ENCODE measurements at places on chromosomes 13 and 19.

- DNase-seq: peak; percentile 83
Observed at GRCh38 chr13:99303863-99304521, 3.2 kb downstream of the GPR183 start.

GRCh38 chr19:44113784-44114390 lies 688 bp downstream of the ZNF225 start:
- DNase-seq: no peak

- DNase-seq: no peak
Observed at GRCh38 chr13:77222909-77223308, 104.0 kb downstream of the MYCBP2 start.

DNA sequence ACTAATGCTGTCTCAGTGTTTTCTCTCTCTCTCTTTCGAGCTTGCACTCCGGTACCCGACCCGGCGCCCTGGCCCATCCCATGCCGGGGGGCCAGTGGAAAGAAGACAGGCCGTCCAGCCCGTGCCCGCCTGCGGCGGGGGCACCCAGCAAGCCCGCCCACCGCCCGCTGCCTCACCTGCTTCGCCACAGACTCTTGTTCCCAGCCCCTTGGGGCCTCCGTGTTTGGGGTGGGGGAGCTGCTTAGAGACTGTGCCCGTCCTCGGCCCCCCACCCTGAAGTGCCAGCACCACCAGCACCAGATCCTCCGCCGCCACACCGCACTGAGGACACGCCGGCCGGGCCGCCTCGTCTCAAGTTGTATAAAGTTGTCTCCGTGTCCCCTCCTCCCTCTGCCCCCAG lies 2.4 kb downstream of the LENG9 start:
- no peak for DNase-seq

GRCh38 chr13:34376483-34376882 lies 558.5 kb downstream of the RFC3 start:
- no peak for DNase-seq

GRCh38 chr19:30810726-30811125 lies 438.5 kb downstream of the ZNF536 start:
- DNase-seq: no peak

DNA sequence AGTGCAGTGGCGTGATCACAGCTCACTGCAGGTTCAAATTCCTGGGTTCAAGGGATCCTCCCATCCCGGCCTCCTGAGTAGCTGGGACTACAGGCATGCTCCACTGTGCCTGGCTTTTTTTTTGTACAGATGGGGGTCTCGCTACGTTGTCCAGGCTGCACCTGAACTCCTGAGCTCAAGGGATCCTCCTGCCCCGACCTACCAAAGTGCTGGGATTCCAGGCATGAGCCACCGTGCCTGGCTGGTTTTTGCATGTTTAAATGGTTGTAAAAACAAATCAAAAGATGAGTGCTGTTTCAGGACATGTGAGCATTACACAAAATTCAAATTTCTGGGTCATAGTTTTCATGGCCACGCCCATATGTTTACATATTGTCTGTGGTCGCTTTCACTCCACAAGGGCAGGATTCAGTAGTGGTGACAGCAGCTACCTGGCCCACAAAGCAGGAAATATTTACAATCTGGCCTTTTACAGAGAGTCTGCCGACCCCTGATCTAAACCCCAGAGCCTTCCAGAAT lies 5.3 kb downstream of the MATK start:
- DNase-seq: peak; percentile 22

- DNase-seq: no peak
Observed at GRCh38 chr19:57947088-57947418, 453 bp downstream of the ZNF256 start.

DNA sequence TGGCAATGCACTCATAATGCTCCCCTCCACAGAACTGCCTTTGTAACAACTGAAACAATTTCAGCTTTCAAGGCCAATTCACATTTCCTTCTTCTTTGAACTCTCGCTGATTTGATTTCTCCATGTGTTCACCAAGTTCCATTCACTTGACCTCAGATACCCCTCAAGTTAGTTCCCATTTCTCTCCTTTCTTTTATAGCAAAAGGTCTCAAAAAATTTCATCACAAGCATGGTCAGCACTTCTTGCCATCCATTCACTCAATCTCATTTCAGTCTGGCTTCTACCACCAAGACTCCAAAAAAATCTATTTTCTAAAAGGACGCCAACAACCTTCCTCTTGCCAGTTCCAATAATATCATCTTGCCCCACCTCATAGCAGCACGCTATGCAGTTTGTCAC lies 135.7 kb downstream of the DIAPH3 start:
- peak; percentile 85 for DNase-seq

DNA sequence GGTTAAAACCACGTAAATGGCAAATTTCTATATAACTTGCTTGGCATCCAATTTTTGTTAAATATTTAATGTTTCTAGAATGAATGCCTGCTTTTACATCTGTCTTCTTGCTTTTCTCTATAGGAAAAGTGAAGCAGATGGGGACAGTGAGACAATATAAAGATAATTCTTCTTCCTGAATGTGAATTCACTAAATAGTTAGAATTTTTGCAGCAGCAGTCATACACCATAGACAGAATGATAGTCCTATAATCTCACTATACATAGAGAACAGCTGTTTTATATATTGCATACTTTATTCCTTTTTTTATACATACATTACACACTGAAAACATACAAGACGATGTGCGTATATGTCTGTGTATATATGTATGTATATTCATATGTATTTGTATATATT lies 1127.3 kb downstream of the PCDH9 start:
- no peak for DNase-seq

GRCh38 chr13:104314321-104314720 lies 1248.1 kb upstream of the SLC10A2 start:
- no peak for DNase-seq

- no peak for DNase-seq
Observed at GRCh38 chr13:113041293-113041690, 64.3 kb upstream of the F7 start.

- DNase-seq: no peak
Observed at GRCh38 chr13:36764536-36764935, 54.5 kb upstream of the RFXAP start.

DNA sequence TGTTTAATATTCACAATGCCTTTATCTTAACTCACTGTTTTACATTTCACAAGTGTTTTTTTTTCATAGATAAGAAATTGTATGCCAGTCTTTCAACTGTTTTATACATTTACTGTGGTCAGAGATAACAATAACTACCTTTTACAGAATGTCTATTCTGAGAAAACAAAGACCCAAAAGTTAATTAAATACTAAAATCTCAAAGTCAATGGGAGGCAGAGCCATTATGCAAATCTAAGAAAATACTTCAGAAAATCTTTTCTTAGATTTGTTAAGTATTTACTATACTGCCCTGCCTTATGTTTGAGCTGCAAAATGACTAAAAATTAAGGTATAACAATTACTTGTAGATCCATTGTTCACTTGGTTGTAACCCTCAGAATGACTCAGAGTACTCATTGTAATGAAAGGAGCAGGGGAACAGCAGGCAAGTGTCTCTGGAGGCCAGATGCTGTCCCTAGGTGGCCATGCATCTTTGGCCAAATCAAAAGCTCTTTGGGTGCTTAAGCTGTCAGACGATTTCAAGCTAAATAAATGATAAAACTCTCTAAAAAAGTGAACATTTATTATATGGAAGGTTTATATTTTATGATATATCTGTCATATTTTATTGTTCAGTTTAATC lies 770.1 kb upstream of the PCDH20 start:
- DNase-seq: no peak

- DNase-seq: peak; percentile 75
Observed at GRCh38 chr19:50258918-50259372, 55.5 kb downstream of the MYH14 start.
